Hematopoietic multipotent progenitor cell treated with erythropoietin and hydrocortisone succinate and interleukin-3 and kit ligand, for 15 days (in vitro differentiated cells): ENCODE measurements at places on chromosomes 16 and 17.

DNA sequence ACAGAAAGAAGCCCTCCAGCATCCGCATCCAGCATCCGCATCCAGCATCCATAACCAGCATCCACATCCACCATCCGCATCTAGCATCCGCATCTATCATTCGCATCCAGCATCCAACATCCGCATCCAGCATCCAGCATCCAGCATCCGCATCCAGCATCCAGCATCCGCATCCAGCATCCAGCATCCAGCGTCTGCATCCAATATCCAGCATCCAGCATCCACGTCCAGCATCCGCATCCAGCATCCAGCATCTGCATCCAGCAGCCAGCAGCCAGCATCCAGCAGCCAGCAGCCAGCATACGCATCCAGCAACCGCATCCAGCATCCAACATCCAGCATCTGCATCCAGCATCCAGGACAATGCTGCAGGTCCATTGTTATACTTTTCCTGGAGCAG, 671.0 kb upstream of the C16orf82 start:
- no peak for DNase-seq

DNA sequence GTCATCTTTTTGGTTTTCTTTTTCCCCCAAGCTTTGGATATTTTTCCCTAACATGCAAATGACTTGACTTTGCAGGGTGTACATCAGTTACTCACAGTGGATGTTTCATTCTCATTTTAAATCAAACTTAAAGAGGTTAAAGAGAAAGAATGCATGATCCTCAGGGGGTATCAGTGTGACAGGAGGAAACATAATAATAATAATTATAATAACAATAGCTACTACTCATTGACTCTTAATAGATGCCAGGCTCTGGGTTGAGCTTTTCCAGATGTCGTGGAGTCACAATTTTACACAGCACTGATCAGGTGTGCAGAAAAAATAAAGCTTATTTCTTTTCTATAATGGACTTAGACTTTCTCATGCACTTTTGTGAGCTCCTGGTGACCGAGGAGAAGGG, 157.2 kb upstream of the CACNG3 start:
- no peak for DNase-seq

DNA sequence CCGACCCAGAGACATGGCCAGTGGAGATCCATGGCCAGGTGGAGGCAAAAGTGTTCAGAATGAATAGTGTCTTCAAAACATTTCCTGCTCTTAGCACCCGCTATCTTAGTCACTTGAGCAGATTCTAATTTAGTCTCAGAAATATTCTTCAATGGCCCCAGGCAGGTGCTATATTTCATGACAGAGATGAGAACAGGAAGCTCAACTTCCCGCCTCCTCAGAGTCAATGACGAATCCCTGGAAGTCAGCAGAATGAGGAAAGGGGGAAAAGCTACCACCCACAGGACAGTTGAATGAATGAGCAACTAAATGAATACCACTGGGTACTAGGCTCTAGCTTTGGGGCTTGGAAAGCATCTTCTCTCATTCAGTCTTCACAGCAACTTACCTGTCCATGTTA, 147.2 kb downstream of the ASIC2 start:
- DNase-seq: no peak

GRCh38 chr17:16258901-16259300, 41.9 kb downstream of the PIGL start:
- DNase-seq: no peak

DNA sequence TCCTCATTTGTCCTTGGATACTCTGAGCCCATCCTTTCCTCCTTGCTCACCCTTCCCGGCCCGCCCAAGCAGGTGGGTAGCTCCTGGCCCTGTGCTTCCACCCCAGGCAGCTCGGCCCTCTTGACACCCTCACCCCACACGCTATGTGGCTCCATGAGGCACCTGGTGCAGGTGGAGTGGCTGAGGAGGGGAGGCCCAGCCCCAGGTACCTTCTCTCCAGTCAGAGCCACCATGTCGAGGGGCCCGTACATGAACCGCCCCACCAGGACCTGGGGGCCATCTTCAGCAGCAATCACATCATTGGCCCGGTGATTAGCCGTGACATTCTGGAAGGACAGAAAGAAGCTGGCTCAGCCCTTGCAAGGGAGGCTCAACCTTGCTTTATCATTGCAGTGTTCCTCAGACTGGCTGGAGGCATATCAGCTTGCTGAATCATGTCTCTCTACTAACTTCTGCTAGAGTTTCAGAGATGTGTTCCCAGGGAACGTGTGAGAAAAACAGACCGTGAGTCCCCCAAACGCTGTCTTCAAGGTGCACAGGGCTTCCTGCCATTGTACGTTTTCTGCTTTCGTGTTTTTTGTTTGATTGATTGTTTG, 20.3 kb downstream of the PIMREG start:
- no peak for DNase-seq

DNA sequence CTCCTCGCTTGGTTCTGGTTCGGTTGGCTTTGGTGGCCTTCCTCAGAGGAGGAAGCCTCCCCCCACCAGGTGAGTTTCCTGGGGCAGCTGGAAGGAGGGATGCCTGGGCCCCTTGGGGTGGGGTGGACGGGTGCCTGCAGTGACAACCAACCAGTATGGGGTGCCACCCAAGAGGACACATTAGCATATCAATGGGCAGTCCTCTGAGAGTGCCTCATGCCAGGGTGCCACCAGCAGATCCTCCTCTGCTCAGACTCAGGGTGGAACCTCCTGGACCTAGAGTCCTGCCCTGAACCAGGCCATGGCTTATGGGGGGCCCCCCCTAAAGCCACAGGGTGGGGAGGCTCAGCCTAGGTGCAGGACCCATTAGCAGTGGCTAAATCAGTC, 2.7 kb downstream of the PPP1R1B start:
- DNase-seq: no peak

DNA sequence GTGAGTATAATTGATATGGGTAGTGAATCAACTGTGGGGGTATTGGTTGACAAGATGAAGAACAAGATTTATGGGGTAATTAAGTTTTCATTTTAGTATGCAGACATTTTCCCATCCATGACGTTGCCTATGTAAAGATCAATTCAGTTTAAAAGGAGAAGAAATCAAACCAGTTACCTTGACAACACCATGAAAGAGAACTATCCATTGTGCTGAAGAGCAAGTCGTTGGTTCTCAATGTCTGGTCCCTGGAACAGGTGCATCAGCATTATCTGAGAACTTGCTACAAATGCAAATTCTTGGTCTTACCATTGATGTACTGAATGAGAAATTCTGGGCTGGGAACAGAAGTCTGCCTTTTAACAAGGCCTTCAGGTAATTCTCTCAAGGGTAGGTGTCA, 801 bp upstream of the OR4D2 start:
- no peak for DNase-seq

DNA sequence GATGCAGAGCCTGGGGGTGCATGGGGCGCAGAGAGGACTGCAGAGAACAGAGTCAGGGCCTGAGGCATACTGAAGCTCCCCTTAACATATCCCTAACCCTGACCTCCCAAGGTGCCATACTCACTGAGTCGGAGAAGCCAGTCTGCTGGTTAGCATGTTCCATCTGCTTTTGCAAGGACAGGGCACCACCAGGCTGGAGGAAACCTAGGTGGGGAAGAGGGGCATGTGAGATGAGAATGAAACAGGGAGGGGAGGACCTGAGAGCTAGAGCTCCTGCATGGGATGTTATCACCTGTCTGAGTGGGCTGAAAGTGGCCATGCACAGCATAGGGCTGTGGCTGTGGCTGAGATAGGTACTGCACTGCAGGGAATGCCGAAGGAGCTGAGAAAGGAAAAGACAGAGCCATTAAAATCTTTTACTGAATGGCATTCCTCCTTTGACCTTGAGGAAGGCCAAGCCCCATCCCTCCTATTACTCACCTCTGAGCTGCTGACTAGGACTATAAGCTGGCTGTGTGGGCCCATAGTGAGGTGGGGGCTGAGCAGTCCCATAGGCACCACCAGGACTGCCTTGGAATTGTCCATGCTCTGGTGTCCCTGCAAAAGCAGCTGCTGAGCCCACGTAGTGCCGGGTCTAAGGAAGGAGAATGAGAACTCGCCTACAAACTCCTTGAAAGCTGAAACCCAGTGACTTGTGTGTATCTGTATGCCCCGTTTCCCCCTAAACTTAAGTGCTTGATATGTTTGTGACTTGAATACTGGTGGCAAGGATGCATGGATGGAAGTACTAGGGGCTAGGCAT, 1.9 kb downstream of the GPS2 start:
- DNase-seq: no peak

DNA sequence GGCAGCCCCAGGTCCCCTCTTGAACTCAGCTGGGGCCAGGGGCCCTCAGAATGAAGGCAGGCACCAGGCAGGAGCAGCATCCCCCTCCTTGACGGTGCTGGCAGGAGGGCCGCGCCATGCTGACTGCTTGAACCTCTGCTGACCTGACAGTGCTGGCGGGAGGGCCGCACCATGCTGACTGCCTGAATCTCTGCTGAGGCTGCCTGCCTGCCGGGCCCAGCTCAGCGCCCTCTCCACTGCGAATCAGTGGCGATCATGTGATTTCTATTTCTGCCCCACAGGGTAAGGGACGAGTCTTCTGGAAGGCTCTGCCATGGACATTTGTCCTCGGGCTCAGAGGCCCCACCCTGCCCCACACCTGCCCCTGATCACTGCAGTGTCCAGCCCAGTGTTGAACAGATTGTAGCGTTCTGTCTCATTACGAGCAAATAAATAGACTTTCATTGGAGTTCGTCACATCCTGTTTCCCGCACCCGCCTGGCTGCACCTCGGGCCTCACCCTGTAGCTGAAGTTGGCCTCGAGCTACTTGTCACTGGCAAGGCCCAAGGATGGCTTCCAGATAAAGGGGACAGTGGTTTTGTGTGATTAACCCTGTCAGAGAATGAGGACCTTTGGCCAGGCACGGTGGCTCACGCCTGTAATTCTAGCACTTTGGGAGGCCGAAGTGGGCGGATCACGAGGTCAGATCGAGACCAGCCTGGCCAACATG, 8.6 kb downstream of the C16orf90 start:
- DNase-seq: no peak

GRCh38 chr16:23121024-23121423, 28.2 kb downstream of the USP31 start:
- no peak for DNase-seq

DNA sequence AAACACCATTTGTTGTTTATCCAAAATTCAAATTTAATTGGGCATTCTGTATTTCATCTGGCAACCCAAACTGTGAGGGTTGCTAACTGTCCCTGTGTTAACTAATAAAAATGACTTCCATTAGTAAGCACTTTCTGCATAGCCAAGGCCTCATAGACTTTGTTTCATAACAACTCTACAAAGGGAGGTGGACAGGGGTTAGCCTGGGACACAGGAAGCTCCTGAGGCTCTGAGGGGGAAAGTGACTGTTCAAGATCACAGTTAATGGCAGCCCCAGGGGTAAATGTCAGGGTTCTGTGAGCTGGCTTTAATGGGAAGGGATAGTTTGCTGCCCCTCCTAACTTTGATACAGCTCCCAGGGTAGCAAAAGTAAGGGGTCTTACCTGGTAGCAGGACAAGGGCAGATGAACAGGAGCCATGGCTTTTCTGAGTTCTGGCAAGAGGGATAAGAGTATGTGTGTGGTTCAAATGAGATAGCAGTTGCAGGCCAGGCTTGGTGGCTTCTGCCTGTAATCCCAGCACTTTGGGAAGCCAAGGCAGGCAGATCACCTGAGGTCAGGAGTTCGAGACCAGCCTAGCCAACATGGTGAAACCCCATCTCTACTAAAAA, 2.2 kb downstream of the HEATR9 start:
- DNase-seq: no peak

GRCh38 chr17:73267648-73268537, 6.2 kb upstream of the CPSF4L start:
- no peak for DNase-seq

DNA sequence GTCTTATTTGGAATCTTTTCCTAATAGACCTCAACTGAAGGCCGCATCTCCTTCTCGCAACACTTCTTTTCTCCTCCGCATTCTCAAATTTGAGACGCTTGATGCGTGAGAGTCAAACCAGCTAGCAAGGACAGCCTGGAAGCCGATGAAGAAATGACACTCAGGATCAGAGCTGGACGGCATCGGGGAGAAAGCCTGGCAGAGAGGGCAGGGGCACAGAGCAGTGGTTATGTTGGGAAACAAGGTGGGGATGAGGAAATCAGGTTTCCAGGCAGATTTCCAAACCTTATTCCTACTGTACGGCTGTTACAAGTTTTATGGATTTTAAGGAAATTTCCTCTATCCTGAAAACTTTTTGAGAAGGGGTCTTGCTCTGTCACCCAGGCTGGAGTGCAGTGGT, 164.6 kb upstream of the RPH3AL start:
- DNase-seq: no peak

DNA sequence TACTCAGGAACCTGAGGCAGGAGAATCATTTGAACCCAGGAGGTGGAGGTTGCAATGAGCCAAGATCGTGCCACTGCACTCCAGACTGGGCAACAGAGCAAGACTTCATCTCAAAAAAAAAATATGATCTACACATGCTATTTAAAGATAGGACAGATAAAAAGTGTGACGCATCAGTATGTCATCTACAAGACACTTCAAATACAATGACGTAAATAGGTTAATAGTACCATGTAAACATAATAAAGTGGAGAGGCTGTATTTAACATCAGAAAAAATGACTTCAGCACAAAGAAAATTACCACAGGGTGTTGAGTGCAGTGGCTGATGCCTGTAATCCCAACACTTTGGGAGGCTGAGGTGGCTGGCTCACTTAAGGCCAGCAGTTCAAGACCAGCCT, 20.2 kb downstream of the ZNF778 start:
- no peak for DNase-seq

- DNase-seq: no peak
Observed at GRCh38 chr17:42241871-42242270, 34.3 kb downstream of the STAT5B start.

- DNase-seq: no peak
Observed at GRCh38 chr17:31357091-31357490, 34.4 kb upstream of the RAB11FIP4 start.

DNA sequence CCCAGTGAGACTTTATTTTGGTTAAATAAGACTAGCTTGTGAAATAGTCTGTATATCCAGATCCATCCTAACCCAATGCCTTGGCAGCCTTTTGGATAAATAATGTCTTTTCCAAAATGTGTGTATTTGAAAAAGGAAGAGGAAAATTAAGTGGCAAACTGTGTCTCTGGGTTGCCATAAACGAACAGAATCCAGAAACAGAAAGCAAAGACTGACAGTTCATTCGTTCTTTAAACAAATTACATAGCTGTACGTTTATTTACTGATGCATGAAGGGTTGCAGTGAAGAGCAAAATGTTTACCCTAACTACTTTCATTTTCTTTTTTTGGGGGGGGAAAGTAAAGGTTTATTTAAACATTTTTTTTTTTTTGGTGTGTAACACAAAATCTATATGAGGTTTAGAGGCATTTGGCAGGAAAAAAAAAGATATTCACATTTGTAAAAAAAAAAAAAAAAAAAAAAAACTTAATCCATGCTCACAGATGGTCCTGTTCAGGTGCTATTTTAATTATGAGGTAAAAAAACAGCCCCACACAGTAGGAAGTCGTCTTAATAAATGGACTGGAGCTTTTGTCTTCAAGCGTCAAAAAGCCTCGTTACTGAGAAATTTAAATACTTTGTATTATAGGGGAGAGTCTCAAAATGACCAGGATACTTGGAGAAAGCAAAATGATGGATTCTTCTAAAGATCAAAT, 245.9 kb downstream of the FTO start:
- no peak for DNase-seq
